ENCODE measurements at places on chromosomes 6 and 20.
A peak's percentile ranks its signal among the peaks of the same experiment; 100 is the strongest.

- DNase-seq, result no peak
These were observed 628 bp upstream of the CHRNA4 start for GRCh38 chr20:63361519-63362435.

DNA sequence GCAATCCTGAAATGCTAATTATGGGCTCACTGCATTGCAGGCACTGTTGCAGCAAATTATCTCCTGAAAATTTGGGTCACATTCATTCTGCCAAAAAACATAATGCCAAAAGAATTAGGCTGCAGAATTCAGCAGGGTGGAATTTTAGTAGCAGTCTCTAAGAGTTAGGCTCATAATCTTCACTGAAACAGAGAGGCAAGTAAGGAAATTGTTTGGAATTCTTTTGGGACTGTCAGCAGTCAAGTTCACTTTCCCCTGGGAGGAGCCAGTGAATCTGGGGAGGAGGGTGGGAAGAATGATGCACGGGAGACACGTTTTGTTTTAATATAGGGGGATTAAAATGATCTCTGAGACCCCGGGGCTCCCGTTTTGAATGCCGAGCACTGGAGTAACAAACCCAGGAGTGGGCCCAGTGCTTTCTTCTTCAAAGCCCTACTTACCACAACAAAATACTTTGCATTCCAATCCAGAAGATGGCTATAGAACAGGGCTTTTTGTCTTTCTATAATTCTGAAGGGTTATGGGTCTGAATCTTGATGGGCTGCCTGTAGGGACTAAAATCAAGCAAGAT lies 44.7 kb downstream of the SOBP start:
- no peak for DNase-seq

DNA sequence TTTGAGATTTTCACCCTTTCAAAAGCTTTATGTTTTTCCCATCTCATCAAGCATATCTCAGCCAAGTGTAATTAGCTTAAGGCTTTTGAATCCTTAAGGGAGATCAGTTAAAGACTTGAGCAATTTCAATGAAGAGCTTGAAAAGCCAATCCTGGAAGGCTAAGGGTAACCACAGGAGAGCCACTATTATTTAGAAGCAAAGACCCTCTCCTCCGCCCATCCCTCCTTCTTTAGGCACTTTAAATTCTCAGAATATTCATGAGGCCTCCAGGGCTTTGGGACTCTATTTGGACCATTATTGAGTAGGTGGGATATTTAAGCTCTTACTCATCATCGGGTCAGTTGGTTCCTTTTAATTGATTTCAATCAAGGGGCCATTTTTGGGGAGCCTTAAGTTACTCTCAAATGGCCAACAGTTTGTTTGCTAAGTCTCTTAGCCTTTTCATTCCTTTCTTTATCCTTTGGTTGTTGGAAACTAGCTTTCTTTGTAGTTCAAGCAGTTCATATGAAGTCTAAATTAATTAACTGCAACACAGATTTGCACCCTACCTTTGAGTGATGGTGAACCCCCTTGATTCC lies 567.2 kb downstream of the KIF16B start:
- no peak for DNase-seq

DNA sequence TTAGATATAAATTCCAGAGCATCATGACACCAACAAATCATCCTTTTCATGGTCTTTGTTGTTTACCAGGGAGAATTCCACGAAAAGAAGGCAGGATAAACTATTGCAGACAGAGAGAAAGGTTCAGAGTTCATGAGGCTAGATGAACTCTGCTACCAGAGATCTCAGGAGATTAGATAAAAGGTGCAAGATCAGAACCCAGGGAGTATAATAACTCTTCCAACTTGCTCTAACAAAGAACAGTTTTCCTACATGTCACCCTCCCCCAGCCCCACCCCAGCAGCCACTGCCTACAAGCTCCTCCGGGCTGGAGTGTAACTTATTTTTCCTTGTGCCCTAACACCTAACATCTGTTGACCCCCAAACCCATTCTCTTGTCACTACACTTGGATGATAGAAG lies 13.9 kb upstream of the CITED2 start:
- DNase-seq, result no peak

DNA sequence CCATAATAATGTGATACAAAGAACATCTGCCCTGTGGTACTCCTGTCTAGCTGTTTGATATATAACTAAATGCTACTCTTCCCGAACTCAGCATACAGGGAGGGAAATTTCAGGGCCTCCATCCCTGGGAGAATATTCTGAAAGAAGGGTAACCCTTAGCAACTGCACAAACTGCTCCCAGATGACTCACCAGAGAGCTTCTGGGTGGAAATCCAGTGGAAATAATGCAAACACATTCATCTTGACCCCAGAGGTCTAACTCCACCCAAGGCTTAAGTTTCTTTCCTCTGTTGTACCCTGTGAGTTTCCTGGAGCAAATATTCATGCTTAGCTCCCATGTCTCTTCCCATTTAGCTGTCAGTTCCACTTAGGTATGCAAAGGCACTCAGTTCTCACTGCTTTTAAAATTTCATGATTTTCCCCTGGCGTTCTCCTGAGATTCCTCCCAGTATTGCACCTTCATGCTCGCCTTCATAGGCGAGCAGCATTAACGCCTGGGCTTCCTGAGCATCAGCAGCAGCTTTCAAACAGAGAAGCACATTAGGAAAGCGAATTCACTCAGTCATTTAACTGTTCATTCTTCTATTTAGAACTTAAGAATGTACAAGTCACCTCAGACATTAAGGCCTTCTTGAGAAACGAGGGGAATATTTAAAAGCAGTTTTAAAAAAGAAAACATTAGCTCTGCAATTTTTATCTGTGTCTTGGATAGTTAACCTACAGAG lies 43.8 kb upstream of the LAMA4 start:
- peak; percentile 90 for DNase-seq

DNA sequence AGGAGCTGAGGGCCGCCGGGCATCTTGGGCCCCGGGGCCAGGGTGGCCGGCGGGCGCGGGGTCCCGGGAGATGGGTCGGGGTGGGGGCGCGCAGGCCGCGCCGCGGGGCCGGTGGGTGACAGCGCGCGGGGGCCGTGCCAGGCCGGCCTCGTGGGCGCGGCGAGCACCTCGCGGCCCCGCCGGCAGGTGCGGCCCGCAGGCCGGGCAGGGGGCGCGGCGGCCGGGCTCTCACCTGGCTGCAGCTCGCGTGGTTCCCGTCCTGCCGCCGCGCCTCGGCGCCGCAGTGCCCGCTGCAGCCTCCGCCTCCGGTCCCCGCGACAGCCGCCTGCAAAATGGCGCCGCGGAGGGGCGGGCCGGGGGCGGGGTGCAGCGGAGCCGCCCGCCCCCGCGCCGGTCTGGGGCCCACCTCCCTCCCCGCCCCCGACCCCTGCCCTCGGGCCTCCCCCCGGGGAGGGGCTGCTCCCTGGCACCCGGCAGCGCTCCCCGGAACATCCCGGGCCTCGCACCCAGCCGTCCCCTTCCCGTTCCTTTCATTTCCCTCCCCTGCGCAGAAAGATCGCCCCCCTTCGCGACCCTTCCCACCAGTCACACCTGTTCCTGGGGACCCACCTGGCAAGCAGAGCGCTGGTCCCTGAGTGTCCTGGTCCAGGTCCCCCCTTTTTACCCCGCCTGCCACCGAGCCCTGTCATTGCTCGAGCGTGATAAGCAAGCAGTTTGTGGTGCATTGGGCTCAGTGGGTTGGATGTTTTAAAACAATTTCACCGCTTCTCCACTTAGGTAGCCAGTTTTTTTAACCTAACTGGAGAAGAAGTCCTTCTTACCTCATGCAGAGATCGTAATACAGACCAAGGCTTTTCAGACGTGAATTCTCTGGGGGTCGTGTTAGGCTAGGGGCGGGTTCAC lies at the start of gene SLC23A2:
TSS of gene SLC23A2 (minus strand) at position 337 of the 903 bp plus-strand sequence. CDS start 68,948 bp downstream, outside the sequence.
- DNase-seq, result no peak

- no peak for DNase-seq
These were observed 27.3 kb upstream of the FOXA2 start for GRCh38 chr20:22611636-22612035.

- no peak for DNase-seq
These were observed 23.1 kb upstream of the DNAAF9 start for GRCh38 chr20:3430376-3431069.

DNA sequence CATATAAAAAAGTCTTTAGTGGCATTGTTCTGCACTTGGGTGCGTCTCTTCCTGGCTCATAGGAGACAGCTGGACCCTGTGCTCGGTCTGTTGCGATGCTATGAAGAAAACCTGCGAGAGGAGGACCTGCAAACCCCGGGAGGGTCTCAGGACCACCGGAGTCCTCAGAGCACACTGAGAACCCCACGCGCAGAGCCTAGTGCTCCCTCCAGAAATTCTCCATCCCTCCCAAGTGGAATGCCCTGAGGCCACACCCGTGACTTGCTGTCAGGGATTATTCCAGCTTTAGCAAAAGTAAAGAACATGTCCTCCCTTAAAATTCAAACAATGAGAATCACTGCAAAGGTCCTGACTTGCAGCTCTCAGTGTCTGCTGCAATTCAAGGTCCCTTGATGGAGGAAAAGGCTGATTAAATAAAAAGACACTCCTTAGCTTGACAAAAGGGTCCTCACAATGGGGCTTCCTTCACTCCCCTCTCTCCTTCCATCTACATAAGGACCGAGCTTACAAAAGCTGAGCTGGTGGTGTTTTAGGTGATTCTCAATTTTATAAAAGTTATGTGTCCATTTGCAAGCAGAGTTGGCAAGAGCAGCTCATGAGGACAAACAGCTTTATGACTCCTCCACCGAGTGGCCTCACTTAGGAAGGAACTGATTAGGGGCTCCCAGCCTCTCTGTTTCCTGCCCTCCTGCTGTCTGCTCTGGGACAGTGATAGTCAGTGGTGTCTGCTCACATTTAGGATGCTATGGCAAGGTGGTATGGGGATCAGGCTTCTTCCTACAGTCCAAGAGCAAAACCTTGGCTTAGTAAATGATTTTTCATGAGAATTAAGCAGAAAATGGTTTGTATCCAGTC lies 97.0 kb downstream of the RAMACL start:
- no peak for DNase-seq

DNA sequence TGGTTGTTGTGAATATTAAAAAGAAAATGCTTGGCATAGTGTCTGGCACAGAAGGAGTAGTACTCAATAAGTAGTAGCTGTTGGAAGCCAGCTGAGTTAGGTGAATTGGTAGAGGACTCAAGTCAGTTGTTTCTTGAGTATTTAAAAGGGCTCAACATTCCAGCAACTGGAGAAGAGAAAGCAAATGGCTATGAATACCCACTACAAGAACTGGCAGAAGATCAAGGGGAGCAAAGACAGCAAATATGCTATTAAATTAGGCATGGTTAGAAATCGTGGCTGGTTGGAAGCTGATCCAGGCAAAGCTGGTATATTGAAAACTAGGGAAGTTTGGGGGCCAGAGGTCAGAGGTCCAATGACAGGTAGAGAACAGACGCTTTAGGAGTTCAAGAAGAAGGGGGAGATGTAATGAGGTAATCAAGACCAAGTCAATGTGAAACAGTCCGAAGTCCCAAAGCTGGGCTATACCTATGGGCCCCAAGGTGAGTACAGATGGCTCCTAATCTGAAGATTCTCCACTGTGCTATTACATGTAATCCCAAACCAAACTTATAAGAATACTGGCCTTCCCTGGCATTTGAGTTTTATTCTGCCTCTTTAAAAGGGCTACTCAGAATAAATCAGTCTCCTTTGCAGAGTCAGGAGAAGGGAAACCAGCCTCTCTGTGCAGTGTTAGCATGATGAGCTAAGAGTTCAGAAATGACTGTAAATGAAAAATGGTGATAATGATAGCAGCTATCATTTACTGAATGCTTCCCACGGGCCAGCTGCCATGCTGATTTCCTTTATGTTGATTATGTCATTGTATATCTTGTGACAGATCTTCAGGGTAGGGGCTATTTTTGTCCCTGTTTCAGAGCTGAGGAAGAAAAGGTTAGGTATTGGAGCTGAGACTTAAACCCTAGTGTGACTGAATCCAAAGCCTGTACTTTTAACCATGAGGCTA lies 122.3 kb downstream of the ANKS1A start:
- DNase-seq, result no peak

GRCh38 chr20:35866418-35867202 lies 87.7 kb downstream of the SCAND1 start:
- peak; percentile 82 for DNase-seq

- DNase-seq, result no peak
These were observed 306.4 kb upstream of the PRND start for GRCh38 chr20:4415281-4415680.

Data from AG10803 (cell line).